Kidney epithelial cell (primary cell): ENCODE measurements at places on chromosomes 12 and 14. TPM values are rescaled to one million over a fixed set of nuclear protein-coding genes. Genes with fewer than 3 reads are reported as not detected.
A peak's percentile ranks its signal among the peaks of the same experiment; 100 is the strongest.

DNA sequence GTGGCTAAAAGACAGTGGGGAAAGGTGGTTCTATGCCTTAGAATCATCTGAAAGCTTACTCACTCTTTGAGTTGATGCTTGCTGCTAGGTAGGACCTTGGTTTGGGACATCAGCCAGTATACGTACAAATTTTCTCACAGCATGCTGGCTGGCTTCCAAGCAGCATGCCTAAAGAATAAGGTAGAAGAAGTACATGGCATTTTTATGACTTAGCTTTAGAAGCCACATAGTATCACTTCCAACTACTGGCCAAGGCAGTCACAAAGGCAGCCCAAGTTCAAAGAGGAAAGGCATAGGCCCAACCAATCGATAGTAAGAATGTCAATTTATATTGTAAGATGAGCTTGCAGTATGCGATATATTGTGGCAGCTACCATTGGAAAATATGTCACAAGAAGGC lies 284.2 kb upstream of the CAND1 start:
- peak; percentile 26 for DNase-seq

GRCh38 chr12:15534322-15534721 lies 212.0 kb downstream of the PTPRO start:
- DNase-seq, result no peak

The TAS2R31 gene
- 0.84 and 2.6 TPM in 2 replicates for total RNA-seq

The DEGS2 gene
- 0.75 TPM in 1 of 2 replicates, not detected in the other for total RNA-seq

The RBP5 gene
- total RNA-seq, result 0.27 TPM in 1 of 2 replicates, not detected in the other

The BICD1 gene
- total RNA-seq, result 13.1 and 14.5 TPM in 2 replicates

The TAS2R7 gene
- not detected in 2 replicates for total RNA-seq
